NCI-H524 (cell line): ENCODE measurements at places on chromosomes 1 and 21.

DNA sequence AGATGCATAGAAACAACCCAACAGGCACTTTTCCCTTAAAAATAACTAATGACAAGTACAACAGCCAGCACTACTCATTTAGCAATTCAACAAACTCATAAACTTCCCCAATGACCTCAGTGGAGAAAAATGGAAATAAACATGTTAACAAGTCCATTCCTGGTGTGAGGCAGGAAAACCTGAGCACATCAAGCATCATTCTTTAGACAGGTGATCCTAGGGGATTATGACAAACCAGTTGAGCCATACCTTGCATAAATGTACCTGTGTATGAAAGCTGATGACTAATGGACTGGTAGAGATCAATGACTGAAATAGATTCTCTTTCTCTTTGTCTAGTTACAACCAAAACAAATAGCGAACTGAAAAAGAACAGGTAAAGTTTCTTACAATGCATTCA is 7.0 kb downstream of the COL24A1 start:
- DNase-seq, result no peak

GRCh38 chr1:155261493-155261851 is 688 bp downstream of the SCAMP3 start:
- DNase-seq, result peak; percentile 58

- peak; percentile 51 for DNase-seq
Observed at GRCh38 chr1:27296773-27297291, 25.1 kb upstream of the TMEM222 start.

DNA sequence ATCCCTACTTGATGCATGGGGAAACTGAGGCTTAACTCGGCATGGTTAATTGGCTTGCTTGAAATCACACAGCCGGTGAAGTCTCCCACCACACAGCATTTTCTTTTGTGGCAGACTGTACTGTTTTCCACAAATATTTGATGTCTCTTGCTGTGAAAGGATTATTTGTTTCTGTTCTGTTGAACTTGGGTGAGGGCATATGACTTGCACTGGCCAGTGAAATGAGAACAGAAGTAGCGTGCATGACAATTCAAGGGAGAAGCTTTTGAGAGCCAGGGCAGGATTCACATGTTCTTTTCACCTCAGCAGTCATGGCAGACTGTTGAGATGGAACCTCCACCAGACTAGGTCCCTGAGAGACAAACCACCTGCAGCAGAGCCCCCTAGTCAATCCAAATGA is 11.7 kb upstream of the AK2 start:
- no peak for DNase-seq

DNA sequence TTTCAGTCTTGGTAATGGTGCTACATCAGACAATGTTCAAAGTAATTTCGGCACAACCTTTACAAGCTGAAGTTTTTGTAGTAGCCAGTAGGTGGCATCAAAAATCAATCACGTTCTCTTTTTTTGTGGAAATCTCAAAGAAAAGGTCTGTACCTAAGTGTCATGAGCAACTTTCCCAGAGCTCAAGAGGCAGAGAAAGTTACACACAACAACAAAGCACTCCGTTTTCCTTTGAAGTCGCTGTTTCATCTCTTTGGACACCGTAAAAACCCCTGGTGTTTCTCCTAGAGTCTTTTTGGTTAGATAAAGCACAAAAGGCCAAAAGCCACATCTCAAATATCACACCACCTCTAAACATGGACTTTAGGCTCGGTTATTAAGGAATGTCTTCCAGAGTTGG is 131.6 kb downstream of the LHX8 start:
- DNase-seq, result peak; percentile 56

DNA sequence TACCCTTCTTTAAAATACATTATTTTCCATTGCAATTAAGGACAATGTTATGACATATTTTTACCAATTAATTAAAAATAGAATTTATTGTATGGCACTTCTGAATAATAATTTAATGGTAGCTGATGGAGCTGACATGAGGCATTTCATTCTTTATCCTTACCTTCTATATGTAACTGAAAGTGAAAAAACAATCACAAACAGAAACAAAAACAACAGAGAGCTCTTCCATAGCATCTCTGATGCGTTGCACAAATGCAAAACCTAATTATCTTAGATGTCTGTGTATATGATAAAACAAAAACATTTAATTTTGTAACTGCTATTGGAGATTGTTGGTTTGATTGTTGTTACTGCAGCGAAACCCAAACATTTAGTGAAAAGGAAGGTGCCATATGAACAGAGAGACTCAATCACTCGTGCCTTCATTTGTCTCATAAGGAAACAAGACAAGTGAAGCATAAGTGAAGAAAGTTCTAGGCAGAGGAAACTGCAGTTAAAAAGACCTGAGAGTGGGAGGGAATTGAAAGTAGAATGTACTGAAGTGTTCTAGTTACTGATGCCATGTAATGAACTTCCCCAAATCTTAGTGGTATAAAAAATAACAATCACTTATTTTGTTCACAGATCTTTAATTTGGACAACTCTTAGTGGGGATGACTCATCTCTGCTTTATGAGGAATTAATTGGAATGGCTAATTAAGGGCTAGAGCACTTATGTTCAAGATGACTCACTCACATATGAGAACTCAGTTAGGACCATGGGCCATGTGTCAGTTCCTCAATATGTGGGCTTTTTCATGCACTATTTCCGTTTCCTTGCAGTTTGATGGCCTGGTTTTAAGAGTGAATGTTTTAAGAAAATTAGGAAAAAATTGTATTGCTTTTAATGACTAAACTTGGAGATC is 245.0 kb upstream of the OLFM3 start:
- DNase-seq, result no peak

DNA sequence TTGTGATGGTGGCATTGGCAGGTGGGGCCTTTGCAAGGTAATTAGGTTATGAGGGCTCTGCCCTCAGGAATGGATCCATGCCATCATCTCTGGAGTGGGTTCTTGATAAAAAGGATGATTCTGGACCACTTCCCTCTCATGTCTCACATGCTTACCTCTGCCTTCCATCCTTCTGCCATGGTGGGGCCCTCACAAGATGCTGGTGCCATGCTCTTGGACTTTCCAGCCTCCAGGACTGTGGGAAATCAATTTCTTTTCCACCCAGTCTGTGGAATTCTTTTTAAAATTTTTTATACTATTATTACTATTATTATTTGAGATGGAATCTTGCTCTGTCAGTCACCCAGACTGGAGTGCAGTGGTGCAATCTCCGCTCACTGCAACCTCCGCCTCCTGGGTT is 57.3 kb downstream of the ACBD3 start:
- DNase-seq, result no peak

DNA sequence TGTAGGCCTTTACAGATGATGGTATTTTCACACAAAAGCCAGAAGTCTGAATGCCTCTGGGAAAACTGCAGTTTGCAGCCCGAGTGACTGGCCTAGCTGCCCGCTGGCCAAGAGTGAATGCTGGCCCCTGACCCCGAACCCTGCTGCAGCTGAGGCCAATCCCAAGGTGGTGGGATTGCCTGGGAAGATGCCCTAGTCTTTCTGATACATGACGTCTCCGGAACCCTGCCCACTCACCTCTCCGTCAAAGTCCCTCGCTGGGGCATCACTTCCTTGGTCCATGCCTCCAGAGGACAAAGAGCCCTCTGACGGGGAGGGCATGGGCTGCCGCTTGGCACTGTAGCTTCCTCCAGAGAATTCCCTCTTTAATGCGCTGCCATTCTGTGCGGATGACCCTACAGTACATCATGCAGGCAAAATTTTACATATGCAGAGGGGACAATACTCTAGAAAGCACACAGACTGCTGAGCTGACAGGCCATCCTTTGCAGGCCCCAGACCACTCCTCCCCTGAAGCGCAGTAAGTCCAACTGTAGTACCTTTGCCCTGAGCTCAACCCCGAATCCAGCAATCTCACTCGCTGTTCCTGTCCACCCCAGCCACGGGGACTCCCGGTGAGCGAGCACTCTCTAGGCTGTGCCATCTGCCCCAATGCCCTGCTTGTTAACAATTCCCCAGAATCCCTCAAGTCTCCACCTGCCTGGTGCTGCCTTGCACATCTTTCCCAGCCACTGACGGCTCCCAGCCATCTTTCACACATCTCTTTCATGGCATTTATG is 54.7 kb downstream of the COQ8A start:
- DNase-seq, result no peak

- peak; percentile 27 for DNase-seq
Observed at GRCh38 chr1:94416901-94417727, 1.1 kb upstream of the ABCD3 start.

DNA sequence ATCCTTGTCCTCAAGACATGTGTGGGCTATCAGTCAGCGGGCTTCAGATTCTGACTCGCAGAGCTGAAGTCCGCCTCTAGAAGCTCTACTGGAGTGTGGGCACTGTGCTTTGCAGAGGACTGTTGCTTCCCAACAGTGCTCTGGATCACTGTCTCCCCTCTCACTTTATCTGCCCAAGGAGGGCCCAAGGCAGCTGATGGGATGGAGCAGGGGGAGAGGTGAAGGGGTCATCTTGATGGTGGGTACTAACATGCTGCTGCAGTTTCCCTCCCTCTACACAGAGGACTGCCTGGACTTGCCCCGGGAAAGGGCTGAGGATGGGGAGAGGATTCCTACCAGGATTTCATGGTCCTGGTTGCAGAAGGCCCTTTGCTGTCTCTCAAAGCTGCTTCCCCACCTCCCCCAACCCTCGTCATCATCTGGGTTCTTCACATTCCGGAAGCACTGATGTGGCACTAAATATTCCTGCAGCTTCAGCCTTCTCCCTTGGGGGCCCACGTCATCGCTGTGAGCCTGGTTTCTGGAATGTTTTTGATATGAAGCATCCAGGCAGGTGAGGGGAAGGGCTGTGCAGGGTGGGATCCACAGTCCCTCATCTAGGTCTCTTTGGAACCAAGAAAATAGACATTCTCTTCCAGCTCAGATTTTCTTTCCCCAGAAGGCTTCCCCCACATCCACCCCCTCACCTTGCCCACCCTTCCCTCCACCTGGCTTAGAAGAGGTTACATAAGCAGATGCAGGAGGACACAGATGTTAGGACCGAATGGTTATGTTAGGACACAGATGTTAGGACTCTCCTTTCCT is 23.2 kb downstream of the NUAK2 start:
- no peak for DNase-seq

- no peak for DNase-seq
Observed at GRCh38 chr1:205294175-205294917, 27.2 kb downstream of the NUAK2 start.

GRCh38 chr1:238101923-238102322 is 211.2 kb upstream of the ZP4 start:
- no peak for DNase-seq

- no peak for DNase-seq
Observed at GRCh38 chr1:147515045-147515869, 26.0 kb upstream of the BCL9 start.

- no peak for DNase-seq
Observed at GRCh38 chr1:15282810-15283474, 35.9 kb downstream of the FHAD1 start.

GRCh38 chr1:81998165-81998564 is 197.4 kb downstream of the ADGRL2 start:
- DNase-seq, result no peak

DNA sequence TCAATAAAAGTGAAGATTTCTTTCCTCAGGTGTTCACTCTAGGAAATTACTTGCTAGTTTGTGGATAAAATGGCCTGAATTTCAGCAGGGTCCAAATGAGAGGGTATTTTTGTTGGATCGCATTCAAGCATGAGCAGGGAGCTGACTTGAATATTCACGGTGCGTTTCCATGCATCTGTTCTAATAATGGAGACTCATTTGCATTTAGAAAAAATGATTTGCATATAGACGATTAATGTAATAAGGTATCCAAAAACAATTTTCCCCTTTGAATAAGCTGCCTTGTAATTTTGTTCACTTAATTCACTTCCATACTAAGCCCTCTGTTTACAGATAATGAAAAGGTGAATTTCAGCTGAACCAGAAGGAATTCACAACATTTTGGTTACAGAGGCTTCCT is 130.9 kb upstream of the AJAP1 start:
- DNase-seq, result no peak

DNA sequence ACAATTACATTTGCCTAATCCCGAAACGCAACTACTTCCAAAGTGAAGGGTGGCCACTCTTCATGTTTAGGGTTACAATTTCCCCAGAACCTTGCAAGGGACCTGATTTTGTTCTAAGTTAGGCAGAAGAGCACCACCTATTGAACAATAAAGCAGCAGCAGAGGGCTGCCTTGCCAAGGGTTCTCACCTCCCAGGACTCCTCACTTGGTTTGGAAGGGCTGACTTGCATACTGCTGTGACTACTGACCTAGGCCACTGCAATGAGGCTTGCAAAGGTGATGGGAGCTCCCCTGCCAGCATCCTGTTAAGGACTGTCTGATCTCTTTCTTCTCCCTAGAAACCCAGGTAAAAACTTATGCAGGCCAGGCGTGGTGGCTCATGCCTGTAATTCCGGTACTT is 14.2 kb downstream of the MTOR start:
- peak; percentile 15 for DNase-seq

GRCh38 chr21:41373763-41374162 is 11.9 kb downstream of the MX2 start:
- no peak for DNase-seq

- no peak for DNase-seq
Observed at GRCh38 chr1:1361982-1362423, 3.6 kb upstream of the MXRA8 start.

DNA sequence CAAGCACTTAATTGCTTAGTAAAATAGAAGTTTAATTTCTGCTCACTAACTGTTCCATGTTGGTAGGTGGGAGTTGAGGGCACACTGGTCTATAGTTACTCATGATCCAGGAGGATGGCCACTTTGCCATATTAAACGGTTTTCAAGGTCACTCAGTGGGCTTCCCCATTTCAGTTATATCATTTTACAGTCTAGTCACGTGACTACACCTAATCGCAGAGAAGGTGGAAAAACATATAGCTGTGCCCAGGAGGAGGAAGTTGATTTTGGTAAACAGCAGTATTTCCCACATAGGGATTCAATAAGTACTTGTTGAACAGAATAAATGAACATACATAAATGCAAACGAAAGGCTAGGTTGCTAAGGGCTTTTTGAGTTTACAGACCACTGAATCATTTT is 541.1 kb upstream of the CAMK1G start:
- no peak for DNase-seq

DNA sequence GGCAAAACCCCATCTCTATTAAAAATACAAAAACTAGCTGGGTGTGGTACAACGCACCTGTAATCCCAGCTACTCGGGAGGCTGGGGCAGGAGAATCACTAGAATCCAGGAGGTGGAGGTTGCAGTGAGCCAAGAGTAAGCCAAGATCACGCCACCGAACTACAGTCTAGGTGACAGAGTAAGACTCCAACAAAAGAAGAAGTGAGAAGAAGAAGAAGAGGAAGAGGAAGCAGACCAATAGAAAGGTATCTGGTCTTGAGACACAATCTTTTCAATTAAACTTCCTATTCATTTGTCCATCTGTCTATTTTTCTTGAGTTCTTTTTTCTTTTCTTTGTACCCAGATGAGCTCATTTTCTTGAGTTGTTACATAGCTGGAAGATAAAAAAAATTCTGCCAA is 55.7 kb upstream of the ACADM start:
- DNase-seq, result no peak

DNA sequence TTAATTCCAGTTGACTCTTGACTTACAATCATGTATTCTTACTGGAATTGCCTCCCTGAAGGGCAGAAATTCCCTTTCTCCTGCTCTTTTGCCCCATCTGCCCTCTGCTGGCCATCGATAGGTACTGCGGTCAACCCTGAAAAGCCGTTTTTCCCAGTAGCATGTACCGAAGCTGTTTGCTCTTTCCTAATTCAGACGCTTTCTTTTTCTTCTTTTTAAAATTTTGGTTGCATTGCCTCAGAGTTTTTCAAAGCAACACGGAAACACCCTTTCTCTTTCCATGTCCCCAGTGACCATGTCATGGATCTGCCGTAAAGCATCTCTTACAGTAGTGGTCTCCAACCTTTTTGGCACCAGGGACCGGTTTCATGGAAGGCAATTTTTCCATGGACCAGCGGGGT is 164.2 kb upstream of the C1orf21 start:
- peak; percentile 39 for DNase-seq

- no peak for DNase-seq
Observed at GRCh38 chr1:7225711-7226505, 440.7 kb downstream of the CAMTA1 start.
